ENCODE measurements at places on chromosomes 11 and 22.

GRCh38 chr11:61049063-61049377, 53.3 kb upstream of the CD5 start:
- no peak for DNase-seq

DNA sequence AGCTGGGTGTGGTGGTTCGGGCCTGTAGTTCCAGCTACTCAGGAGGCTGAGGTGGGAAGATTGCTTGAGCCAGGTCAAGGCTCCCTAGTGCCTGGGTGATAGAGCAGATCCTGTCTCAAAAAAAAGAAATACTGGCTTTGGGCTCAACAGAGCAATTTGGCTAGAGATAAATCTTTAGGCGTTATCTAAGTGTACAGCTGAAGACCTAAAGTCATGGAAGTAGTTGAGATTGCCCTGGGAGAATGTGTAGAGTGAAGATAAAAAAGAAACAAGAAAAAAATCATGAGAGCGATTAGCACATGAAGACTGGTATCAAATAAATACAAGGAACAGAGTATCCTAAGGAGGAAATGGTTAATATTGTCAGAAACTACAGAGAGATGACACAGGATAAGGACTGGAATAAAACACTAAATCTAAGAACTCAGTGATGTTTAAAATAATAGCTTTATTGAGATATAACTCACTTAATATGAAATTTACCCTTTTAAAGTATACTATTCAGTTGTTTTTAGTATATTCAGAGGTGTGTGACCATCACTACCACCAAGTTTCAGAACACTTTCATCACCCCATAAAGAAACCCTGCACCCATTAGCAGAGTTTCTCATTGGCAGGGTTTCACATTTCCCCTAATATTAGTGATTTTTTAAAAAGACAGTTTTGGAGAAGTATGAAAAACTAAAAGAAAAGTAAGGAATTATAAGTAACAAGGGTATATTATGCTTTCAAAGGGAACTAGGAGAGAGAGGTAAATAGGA, 20.7 kb downstream of the PIK3C2A start:
- no peak for DNase-seq

GRCh38 chr11:44813401-44813800, 86.6 kb downstream of the TSPAN18 start:
- DNase-seq: no peak

DNA sequence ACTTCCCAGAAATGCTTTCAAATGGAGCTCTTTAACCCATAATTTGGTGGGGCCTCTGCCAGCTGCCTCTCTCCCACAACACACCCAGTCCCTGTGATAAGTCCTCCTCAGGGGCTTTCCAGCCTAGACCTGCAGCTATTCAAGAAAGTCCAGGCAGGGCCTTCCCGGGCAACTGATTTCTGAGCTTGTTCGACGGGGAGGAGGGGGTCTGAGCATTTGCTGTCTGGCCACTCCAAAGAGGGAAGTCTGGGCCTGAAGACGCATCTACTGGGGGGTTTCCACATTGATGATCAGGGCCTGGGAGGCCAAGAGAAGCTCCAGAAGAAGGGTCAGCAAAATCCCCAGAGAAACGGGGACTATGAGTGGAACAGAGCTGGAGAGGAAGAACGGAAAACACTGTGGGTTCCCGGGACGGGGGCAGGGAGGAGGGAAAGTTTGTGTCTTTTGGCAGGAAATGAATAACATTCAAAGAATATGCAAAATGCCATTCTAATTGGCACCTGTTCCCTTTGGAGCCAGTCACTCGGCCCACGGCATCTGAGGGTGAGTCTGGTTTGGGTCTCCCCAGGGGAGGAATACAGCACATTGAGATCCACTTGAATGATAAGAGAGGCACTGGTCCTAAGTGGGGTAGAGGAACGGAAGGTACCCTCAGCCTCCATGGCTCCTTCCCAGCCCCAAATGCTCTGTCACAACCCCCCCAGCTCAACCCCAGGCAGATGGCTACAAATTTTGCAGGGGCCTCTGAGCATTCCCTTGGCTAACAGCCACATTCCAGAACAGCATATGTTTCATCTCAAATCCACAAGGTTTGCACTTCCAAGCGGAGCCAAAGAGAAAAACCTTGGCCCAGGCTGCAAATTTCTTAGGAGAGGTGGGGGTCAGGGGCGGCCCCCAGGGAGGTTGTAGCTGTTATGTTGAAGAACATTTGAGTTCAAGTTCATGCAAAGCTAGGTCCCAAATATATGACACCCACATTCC, 72.0 kb downstream of the RPUSD4 start:
- DNase-seq: no peak

DNA sequence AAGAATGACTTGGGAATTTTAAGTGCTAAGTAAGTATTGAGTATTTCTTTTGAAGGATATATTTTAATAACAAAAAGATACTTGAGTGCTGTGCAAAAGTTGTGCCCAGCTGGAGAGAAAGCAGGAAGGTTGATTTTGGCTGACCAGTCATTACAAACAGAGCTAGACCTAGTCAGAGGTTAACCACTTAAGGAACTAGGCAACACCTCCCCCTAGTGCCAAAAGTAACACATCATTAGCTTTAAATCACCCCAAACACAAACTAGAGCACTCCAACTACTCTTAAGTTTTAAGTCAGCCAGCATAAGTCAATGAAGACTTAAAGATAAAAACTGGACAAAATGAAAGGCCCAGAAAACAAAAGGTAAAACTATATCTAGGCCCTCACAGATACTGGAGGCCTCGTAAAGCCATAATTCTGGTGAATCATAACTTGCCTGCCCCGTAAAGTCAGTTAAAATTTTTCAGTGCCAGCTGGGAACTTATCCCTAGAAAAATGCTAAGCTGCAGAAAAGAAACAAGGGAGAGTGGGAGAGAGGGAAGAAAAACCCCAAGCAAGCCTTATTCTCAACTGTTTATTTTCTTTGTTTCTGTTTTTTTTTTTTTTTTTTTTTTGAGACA, 4.6 kb downstream of the TMEM9B start:
- DNase-seq: peak; percentile 78

- no peak for DNase-seq
Observed at GRCh38 chr11:17578958-17579357, 31.9 kb downstream of the OTOG start.

DNA sequence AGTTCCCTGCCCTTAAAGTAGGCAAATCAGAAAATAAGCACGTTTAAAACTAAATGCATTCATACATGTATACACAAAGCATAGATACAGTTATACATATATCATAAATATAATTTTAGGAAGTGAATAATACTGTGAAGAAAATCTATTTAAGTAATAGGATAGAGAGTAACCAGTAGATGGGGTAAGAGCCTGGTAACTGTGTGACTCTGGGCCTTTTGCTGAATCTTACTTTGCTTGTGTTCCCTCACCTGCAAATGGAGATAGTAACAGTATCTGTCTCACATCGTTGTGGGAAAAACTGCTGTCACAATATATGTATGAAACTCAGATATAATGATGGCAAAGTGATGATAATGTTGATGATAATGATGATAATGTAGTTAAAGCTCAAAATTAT, 29.9 kb downstream of the MS4A2 start:
- no peak for DNase-seq

GRCh38 chr11:65579291-65579690, 3.4 kb downstream of the EHBP1L1 start:
- no peak for DNase-seq

GRCh38 chr11:72220696-72221363, 3.7 kb upstream of the INPPL1 start:
- no peak for DNase-seq

GRCh38 chr11:126720539-126721235, 279.9 kb downstream of the KIRREL3 start:
- peak; percentile 25 for DNase-seq

GRCh38 chr11:108853151-108853550, 188.3 kb downstream of the DDX10 start:
- DNase-seq: no peak

DNA sequence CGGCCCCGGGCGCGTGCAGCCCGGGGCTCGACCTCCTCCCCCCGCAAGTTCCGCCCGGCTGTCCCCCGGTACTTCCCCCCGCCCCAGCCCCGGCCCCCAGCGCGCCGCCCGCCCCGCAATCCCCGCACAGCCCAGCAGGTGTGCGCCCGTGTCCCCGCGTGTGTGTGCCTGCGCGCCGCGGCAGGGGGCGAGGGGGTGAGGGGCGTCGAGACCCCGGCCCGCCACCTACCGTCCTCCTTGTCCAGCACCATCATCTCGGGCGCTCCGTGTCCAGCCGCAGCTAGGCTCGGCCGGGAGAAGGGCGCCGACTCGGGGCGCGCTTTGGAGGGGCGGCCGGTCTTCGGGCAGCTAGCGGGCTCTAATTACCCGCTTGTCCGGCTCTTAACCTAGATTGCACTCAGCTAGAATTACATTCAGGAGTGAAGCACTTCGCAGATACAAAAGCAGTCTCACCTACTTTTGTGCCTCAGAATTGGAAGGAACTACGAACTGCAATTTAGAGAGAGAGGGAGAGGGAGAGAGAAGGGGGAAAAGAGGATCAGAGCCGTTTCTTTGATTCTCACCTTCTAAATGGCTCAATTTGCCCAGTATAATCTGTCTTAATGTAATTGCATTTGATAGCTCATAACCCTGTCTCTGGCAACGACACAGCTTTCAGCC, 439 bp downstream of the LMO1 start:
- DNase-seq: no peak

DNA sequence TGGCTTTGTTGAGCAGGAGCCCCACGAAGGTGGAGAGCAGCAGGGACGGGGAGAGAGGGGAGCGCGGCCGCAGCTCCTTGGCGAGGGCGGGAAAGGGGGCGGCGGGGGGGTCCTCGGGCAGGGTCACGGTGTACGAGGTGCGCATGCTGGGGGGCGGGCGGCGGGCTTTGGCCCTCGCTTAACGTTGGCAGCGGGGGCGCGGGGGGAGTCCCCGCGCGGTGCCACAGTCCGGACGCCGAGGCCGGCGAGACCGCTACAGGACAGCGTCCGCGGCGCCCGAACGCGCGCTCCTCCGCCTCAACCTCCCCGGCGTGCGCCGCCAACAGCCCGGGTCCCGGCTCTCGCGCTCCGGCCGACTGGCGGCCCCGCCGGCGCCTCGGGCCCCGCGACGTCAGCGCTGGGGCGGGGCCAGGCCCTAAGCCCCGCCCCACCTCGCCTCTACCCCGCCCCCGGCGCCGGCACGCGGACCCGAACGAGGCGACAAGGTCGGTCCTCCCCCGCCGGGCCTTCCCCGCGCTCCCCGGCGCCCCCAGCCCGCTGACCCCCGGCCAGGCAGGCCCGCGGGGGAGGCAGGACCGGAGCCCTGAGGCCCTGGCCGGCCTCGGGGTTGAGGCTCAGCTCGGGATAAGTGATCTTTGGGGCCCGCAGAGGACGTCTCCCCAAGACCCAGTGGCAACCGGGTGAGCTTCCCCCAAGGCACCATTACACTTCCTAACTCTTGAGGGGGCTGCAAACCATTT, 17.5 kb downstream of the USP2 start:
- DNase-seq: peak; percentile 89

DNA sequence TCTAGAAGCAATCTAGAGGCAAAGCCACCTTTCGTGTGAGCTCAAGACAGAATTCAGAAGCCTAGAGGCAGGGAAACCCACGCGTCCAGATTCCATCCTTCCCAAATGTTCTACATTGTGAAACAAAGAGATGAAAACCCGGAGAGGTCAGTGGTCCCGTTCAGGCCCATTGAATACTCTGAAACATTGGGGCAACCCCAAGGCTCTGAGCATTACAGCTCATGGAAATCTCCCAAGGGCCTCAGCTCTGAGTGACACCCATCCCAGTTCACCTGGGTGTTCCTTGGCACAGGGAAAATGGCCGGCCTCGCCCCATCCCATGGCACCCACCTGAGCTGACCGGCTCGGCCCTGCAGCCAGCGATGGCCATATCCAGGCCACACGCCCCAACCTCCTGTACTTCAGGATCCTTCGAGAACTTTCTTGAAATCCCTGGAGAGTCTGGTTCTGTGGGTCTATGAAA, 128.6 kb upstream of the FGF3 start:
- no peak for DNase-seq

DNA sequence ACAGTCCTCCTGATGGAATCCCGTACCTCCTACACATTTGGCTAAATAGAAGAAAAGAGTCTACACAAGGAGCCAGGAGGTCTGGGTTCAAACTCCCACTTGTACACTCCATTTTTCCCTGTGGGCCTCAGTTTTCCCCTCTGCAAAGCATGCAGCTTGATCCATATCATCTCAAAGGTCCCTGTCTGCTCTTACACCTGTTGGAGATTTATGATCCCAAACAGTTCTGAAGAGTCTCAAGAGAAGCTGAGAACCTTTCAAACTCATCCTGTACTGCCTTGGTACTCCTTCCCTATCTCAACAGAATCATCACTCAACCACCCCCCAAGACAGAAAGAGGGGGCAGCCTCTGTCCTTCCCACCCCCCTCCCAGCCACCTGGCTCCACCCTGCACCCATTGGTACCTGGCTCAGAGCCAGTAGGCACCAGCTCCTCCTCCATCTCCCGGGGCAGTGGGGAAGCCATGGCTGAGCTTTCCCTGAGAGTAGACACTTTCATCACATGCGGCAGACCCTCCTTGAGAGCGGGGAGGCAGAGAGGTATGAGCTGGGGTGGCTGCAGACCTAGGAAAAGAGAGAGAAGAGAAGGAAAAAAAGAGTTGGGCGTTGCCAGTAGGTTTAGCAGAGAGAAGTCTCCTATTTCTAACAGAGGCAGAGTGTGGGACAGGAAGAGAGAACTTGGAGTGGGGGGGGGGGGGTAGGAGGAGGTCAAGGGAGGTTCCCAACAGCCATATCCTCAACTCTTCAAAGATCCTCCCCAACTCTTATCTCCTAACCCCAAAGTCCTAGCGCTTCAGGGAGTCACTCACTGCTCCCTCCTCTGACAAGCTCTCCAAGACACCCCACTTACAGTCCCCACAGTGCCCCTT, 3.1 kb downstream of the TNKS1BP1 start:
- no peak for DNase-seq

- no peak for DNase-seq
Observed at GRCh38 chr11:81970886-81971285, 762.8 kb downstream of the FAM181B start.

DNA sequence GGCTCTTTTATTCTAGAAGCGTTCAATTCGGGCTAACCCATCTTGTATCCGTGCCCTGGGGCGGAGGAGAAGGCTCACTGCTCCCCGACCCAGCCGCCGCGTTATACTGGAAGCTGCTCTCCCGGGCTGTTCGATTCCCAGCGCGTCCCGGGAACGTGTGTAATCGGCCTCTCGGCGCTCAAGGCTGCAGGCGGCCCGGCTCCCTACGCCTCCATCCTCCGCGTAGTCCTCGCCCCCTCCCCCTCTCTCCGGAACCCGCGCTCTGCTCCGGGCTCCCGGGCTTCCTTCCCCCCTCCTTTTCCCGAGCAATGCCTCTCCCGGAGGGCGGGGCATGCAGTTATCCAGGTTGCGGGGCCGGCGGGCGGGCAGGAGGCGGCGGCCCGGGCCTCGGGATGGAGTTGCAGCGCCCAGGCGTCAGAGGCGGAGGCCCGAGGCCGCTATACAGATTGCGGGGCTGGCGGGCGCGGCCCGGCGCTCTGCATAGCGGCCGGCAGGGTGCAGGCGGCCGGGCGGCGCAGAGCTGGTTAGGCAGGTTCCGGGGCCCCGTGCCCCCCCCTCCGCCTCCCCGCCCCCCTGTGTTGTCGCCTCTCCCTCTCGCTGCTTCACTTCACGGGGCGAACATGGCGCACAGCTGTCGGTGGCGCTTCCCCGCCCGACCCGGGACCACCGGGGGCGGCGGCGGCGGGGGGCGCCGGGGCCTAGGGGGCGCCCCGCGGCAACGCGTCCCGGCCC, at the start of gene KMT2A:
Gene KMT2A, plus strand, starts transcription at position 600 of the 732 bp plus-strand sequence. Its CDS starts 21 bp downstream, at position 621.
- peak; percentile 96 for DNase-seq

- DNase-seq: no peak
Observed at GRCh38 chr22:21981874-21982273, 713 bp downstream of the TOP3B start.
